ENCODE measurements at places on chromosomes 1 and 21.

- DNase-seq: no peak
Measured at GRCh38 chr21:43369124-43369523, 57.8 kb downstream of the SIK1 start.

DNA sequence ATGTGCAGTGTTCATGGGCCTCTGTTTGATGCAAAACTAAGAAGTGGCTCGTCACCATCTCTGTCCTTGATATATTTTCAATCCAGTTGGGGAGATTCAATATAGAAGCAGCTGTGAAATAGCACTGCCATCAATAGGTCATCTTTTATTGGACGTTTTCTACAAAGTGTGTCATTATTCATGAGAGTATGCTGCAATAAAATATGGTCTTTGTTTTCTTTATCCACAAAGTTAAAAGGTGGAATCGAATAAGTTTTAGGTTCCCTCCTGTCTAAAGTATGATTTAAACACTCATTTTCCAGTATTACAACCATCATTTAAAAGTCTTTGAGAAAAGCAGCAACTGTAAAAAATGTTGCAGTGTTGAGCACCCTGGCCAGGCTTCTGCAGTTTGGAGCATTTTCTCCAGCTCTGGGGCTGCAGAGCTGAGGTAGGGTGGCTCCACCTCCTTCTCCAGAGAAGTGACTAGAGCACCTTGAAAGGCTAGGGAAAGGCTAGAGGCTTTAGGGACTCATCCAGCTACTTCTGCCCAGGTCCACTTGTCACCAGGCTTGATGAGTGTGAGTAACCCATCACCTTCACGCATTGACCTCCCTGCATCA lies 56.5 kb upstream of the DNAH14 start:
- DNase-seq: no peak

DNA sequence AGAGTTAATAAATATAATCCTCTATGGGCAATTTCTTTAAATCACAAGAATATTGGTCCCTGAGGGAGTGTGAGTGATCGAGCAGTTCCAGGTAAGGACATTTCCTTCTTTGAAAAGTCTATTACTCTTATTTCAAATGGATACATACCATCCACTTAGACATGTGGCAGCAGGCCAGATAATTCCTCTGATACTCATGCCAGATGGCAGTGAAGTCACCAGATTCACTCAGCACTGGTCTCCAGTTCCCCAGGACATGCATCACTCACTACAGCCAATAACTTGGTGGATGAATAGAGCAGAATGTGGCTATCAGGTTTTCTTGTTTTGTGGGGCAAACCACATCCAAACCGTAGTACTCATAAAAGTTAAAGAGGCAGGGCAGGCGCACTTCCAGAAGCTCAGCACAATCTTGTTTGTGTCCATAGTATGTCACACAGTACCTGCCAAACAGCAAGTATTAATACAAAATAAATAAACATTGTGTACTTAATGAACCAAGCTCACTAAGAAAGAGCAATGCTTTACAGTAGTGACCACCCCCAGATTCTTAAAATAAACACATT lies 74.2 kb upstream of the CD53 start:
- no peak for DNase-seq

- DNase-seq: no peak
Measured at GRCh38 chr1:205665201-205666045, 14.9 kb downstream of the SLC45A3 start.

GRCh38 chr1:36380782-36381181 lies 4.9 kb downstream of the STK40 start:
- DNase-seq: no peak

Measured in fibroblast of the conjunctiva (primary cell).